ENCODE measurements at places on chromosomes 5 and 9.

DNA sequence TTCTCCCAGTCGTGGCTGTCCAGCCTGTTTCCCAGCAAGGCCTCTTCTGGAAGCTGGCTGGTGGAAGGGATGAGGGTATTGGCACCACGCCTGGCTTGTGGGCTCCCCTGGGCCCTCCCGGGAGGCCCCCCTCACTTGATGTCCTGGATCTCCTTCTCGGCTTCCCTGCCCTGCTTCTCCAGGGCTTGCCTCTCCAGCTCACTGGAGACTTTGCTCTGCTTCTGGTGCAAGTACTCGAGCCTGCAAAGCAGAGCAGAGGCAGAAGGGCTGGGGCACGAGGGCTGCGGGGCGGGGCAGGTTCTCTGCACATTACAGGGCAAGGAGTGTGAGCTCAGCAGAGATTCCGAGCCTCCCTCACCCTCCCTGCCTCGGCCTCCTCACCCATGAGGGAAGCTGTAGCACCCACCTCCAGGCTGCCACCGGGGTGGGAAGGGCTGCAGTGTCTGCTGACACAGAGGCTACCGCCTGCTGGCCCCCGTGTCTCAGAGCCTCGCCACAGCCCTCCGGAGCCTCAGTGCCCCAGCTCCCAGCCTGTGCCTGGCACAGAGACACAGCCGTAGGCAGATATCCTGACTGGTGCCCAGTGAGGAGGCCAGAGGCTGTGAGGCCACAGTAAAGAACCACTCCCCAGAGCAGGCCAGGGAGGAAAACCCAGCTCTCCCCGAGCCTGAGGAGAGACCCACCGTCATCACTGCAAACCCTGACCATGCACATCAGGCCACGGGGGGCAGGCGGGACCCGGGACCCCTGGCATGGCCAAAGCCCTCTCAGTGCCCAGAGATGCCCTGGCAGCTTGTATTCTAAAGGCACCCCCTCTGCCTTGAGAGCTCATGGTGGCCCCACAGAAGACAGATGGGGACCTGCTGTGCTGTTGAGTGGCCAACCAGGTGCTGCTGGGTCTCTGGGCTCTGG is 7.2 kb downstream of the SNAPC4 start:
- no peak for DNase-seq

- no peak for DNase-seq
These were observed 296.6 kb upstream of the GRAMD2B start for GRCh38 chr5:126126574-126126973.

- no peak for DNase-seq
These were observed 32.2 kb downstream of the HRH2 start for GRCh38 chr5:175690025-175690424.

GRCh38 chr5:175609526-175609925 is 48.3 kb upstream of the HRH2 start:
- DNase-seq = no peak

DNA sequence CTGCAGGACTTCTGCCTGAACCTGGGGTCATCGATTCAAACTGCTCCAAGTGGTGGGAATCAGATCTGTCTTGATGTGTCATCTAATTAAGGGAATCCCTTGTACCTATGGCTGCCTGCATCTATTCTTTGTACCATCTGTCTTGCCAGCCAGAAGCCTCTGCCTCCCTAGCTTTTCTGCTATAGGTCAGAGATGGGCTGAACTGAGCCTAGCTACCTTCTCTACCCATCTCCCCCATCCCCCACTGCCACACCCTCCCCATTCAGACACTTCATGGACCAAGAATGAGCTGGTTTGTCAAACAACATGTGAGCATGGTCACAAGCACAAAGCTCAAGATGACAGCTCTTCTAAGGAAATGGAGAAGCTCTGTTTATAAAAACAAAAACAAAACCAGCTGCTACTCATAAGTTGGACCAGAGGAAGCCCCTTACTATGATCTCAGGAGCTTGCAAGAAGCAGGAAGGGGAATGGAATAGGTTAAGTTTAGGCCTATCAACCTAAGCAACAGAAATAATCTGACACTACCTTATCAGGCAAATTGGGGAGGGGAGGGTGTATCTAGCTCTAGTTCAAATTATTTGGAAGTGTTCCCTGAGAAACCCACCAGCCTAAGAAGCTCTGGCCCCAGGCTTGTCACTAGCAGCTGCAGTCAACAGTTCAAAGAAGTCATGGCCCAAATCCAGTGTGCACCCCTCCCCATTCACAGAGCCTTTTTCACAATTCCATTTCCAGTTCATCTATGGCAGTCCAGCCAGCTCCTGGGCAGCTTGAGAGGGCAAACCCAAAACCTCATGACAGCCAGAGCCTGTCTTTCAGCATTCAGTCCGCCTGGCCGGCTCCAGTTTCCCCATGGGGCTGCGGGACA is 29.9 kb downstream of the SKP1 start:
- DNase-seq = no peak

DNA sequence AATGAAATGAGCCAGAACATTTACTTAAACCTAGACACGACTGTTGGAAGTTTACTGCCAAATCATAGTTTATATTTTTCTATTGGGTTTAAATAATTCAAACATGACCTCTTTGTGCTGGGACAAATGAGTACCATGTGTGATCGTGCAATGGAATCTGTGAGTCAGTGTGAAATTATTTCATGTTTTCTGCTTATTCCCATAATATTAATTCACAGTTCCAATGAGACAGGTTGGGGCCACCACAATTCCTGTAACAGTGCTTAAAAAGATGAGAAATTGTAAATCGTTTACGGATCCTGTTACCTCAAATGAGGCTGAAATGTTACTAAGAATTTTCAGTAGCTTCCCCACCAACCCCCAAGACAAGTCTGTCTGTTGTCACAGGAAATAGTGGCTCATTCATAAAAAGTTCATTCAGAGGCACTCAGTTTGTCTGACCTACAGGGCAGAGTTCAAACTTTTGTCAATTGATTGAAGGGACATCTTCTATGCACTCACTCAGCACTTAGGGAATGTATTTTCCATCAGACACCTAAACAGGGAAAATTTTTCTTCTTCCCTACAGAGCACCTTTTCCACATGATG is 563.9 kb upstream of the ADAMTS16 start:
- no peak for DNase-seq

DNA sequence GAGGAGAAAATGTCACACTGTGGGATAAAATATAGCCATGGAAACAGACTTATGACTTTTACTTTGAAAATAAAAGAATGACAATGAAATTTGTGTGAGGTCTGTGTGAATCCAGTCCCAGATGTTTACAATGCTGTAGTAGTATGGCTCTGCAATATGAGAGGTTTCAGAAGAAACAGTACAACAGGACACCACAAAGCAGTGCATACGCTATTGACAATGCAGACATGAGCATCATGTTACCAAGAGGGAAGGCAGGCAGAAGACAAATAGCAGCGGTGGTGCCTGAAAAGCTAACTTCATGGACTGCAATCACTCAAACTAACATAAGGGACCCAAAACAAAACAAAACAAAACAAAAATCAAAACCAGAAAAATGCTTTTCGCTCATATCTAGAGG is 1.8 kb downstream of the FGF10 start:
- DNase-seq = no peak

DNA sequence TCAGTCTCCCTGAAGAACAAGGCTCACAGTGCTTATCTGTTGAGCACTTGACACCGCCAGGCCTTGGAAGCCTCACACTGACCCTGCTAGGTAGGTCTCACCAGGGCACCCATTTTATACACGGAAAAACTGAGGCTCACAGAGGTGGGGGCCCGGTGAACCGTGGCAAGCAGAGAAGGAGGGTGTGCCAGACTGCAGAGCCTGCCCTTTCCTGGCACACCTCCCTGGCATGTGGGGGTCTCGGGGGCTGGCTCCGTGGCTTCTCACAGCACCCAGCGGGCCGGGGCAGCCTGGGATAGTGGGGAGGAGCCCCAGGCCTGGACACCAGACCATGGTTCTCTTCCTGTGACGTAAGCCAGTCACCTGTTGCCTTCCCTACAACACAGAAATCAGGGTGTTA is 53.7 kb upstream of the IER5L start:
- no peak for DNase-seq

DNA sequence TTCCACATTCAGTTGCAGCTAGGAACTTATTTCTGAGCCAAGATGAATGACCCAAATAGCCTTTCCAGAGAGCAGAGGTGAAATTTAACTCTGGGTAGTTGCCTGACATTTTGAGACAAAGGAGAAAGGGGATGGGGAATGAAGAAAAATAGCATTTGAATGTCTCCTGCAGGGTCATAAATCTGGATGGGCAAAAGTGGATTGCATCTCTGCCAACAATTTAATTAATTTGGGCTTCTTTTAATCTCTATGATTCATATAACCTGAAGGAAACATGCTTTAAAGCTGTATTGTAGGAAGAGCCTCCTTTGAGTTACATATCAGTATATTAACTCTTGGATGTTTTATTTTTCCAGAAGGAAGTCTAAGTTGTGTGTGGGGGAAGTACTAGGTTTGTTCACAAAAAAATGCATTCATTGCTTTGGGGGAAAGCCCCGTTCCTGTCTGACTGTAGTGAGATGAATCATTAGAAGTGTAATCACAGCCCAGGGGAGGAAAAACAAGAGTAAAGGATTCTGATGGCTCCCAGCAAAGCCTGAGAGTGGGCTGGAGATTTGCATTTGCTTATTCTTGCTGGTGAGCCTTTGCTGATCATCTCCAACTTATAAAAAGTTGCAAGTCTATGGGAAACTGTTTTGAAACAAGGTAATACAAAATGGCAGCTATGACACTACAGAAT is 133.0 kb upstream of the IQGAP2 start:
- no peak for DNase-seq

DNA sequence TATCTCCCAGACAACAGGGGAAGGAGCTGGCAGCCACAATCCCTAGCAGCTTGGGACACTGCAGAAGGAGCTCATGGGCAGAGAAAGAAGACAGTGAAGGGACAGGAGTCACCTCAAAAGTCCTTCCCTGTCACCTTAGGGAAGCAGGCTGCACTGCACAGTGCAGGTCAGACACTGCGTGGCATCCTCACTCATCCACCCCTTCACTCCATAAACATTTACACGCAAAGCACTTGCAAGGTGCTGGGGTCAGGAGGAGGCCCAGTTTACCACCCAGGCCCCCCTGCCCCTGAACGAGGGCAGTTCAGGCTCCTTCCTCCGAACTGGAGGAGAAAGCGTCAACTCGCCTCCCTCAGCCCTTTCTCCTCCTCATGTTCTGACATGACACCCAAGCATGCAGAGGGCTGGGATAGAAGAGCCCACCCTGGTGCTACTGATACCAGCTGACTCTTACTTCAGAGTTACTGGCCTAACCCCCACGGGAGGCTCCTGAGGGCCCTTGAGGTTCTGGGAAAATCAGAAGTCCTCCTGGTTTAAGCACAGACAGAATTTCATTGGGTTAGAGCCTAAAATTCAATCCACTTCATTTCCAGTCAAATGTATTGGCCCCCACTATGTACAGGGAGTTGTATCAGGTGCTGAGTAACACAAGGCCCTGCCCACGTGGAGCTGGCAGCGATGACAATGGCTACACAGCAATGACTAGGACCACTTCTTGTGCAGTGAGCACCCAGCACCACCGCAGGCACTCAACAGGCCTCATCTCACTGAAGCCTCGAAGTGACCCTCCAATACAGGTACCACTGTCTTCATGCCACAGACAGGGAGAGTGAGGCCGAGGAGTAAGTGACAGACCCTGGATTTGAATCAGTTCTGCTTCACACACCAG is 70.4 kb downstream of the RAPGEF1 start:
- DNase-seq = no peak

GRCh38 chr5:171592736-171593135 is 173.3 kb downstream of the FGF18 start:
- no peak for DNase-seq

GRCh38 chr9:114125476-114126013 is 26.5 kb upstream of the KIF12 start:
- no peak for DNase-seq

DNA sequence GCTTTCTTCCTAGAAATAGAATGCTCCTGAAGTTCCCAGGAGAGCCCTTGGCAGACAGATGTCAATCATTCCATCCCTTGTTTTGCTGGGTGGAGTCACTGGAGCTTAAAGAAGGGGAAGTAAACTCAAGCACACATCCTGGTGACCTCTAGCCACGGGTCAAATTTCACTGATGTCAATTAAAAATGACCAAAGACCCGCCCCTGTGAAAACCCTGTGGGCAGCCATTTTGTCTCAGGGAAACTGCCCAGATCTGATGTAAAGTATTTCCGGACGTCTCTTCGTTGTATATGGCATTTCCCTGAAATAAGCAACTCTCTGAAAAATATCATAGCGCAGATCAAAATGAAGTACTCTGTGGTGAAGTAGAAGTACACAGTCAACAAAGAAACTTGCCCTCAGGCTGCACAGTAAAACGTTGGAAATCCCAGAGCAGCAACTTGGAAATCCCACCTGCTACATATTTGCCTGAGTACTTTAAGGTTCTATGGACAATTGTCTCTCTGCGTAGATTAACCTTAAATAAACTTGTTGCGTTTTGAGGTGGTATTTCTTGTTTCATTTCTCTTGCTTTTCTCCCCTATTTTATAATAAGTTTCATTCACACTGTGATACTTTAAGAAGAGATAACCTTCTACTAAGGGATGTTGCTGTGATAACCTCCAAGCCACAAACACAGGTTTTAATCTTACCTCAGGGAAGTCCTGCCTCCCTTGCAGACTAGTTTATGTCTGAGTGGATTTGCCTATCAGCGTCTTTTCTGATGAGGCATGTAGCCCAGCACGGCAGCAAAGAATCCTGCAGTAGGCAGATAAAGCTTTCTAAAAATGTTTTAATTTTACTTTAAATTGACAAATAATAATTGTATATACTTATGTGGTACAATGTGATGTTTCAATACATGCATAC is 60.9 kb upstream of the PIP5K1B start:
- no peak for DNase-seq

GRCh38 chr9:2742214-2742613 is 24.9 kb downstream of the KCNV2 start:
- DNase-seq = no peak
